ENCODE measurements at places on chromosomes 2 and 18. TPM values are rescaled to one million over a fixed set of nuclear protein-coding genes. Genes with fewer than 3 reads are reported as not detected.

COLEC11 gene
- not detected for total RNA-seq

RDH14 gene
- total RNA-seq = 25.6 TPM

TSPYL6 gene
- total RNA-seq = 0.60 TPM

IL18R1 gene
- total RNA-seq = not detected

NPHP1 gene
- total RNA-seq = 1.5 TPM

CHAC2 gene
- total RNA-seq = 21.3 TPM

STON1 gene
- total RNA-seq = 0.63 TPM

CCDC178 gene
- total RNA-seq = not detected

TCF4 gene
- 181 TPM for total RNA-seq

GRB14 gene
- not detected for total RNA-seq

MAIP1 gene
- total RNA-seq = 26.9 TPM

BOLL gene
- total RNA-seq = not detected

CIB4 gene
- total RNA-seq = not detected

TLX2 gene
- 2.5 TPM for total RNA-seq

DNAJC10 gene
- total RNA-seq = 199 TPM

ASB18 gene
- not detected for total RNA-seq

Data from Karpas-422 (cell line).